HEK293T (cell line): ENCODE measurements at places on chromosomes 5 and 9.

- DNase-seq: no peak
Observed at GRCh38 chr5:174436750-174437149, 287.6 kb upstream of the MSX2 start.

DNA sequence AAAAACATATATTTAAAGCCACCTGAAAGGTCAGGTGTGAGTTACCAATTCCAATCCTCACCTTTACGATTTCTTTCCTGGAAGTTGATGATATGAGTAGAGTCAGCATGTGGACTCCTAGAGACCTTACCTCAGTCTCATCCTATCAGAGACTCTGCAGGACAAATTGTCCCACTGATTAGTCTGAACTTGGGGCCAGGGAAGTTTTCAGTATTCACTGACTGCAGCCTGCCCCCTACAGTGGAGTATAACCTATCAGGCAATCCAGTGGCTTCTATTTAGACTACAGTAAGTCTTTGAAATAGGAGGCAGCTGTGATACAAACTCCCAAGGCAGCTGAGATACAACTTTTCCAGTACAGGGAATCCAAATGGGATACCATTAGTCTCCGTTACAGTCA is 449.4 kb upstream of the CDH10 start:
- no peak for DNase-seq

GRCh38 chr5:164002214-164002613 is 496.8 kb downstream of the MAT2B start:
- DNase-seq: no peak

DNA sequence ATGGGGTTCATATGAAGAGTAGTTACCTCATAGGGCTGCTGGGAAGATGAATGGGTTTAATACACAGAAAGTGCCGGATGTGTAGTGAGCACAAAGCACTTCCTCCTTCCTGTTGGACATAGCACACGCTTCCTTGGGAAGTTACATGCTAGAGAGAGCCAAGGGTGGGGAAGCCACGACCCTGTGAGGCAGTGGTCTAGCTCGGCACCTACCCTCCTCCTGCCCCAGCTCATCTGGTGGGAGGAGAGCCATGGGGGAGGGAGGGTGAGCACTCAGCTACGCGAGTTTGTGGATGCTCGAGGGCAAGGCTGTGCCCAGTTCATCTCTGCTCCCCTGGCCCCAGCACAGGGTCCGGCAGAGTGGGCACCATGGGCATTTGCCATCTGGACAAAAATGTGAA is 43.6 kb upstream of the NEK6 start:
- no peak for DNase-seq

GRCh38 chr9:137478962-137479861 is 20.1 kb upstream of the NSMF start:
- DNase-seq: no peak

GRCh38 chr5:112143690-112144089 is 275.4 kb downstream of the EPB41L4A start:
- no peak for DNase-seq

DNA sequence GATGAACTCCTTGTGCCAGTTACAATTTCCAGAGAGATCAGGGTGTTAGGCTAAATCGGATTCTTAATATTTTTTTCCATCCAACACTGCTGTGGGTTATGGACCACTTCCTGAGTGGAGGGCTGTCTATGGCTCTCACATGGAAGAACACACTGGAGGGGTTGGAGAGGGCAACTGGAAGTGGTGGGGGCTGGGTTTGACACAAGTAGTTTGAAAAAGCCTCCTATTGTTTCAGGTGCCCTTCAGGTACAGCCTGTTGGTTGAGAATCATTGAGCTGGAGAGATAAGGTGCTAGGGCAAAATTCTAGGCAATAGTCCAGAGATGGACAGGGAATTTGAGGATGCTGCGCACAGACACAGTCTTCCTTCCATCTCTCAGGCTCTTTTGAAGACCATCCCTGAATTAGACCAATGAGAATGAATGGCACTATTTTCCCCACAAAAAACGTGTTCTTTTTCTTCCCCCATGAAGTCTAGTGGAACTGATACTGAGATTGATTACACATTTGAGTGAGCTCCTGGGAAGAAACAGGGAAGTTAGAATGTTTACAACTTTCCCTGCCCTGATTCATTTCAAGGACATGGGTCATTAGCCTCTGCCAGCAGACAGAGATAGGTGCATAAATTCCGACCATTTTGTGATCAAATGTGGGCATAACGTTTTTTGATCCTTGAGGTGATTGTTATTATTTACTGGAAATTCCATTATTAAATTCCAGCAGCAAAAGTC is 87.7 kb downstream of the ACER2 start:
- DNase-seq: no peak

DNA sequence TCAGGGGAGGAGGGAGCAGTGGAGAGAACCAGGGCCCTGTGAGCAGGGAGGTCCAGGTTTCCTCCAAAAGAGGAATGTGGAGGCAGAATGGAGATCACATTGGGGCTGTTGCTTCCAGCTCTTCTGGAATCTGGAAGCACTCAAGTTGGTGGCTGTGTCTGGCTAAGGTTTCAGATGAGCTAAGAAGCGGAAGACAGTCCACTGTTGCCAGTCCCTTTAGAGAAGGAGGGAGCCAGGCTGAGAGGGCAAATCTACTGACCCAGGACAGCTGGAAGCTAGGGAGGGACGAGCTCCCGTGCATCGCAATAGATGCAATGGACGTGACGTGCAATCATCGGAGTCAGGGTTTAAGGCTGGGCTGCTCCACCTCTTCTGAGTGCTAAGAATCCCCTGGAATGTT is 71.2 kb downstream of the TENT4A start:
- DNase-seq: no peak

DNA sequence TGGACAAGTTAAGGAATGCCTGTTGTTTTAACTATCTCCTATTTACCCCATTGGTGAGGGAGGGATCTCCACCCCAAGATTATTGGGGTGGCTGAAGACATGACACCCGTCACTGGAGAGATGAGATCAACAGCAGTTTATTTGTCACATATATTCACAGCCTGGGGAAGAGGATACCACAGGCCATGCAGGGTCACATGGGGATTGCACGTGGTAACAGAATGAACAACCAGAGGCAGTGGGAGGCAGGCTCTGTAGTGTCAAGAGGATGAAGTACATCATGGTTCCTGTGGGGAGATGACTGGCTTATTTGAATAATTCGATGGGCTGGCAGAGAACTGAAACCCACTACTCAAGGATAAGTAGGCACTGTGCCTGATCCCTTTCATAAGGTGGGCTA is 18.6 kb upstream of the SHISAL2B start:
- no peak for DNase-seq

- no peak for DNase-seq
Observed at GRCh38 chr5:14630671-14631070, 33.8 kb upstream of the OTULIN start.

GRCh38 chr5:172791286-172791685 is 20.3 kb upstream of the DUSP1 start:
- no peak for DNase-seq

DNA sequence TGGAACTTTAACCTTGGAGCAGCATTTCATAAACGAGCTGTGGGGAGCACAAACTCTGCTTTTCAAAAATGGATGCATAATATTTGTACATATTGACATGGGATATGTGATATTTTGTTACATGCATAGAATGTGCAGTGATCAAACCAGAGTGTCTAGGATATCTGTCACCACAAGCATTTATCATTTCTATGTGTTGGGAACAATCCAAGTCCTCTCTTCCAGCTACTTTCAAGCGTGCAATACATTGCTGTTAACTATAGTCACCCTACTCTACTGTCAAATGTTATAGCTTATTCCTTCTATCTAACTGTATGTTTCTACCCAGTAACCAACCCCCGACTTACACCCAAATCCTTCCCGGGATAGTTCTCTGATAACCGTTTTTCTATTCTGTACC is 15.0 kb upstream of the C5orf58 start:
- DNase-seq: no peak

- no peak for DNase-seq
Observed at GRCh38 chr9:126673689-126674364, 60.1 kb downstream of the LMX1B start.

DNA sequence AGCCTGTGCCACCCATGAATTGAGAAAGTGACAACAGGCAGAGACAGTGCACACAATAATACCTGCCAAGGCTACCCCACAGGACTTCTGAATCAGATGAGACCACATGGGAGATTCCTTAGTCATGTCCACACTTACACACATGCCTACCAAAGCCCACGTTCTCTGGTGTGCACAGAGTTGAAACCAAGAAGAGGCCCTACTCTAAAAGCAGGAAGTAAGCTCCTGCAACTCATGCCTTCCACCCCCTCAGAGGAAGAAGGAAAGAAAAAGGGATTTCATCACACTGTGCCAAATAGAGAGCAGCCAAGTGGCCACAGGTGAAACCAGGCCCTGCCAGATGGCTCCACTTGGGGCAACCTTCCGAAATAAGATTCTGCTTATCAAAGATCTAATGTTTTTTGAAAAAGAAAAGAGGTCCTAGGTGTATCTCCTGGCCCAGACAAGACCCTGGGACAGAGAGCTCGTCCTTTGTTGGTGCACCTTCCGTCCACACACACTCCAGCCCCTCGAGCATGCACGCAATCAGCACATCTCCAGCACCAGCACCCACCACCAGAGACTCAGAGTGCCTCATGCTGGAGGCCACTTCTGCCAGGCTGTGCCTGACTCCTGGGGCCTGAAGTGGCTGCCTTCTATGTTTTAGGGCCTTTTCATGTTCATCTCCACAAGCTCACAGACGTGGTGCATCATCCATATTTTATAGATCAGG is 114.6 kb upstream of the SPOCK1 start:
- no peak for DNase-seq

GRCh38 chr5:42811591-42812446 is at the start of gene SELENOP:
Gene SELENOP, minus strand, starts transcription at chr5:42811892. Its CDS starts 3,539 bp downstream, at chr5:42808353.
- DNase-seq: peak; percentile 35

DNA sequence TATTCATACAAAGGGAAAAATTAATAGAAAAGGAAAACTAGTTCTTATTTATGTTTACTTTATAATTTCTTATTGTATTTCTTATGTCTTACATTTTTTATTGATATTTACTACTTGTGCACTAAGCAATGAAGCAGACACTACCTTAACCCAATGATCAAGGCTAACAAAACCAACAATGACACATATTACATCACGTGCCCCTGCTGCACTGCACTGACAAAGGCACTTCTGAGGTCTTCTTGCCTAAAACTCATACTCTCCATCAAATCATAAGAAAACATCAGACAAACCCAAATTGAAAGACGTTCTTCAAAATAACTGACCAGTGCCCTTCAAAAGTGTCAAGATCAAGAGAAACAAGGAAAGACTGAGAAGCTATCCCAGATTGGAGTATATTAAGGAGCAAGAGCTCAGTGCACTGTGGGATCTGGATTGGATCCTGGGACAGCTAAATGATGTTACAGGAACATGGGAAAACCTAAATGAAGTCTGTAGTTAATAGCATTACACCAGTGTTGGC is 230.9 kb downstream of the AUH start:
- DNase-seq: no peak

DNA sequence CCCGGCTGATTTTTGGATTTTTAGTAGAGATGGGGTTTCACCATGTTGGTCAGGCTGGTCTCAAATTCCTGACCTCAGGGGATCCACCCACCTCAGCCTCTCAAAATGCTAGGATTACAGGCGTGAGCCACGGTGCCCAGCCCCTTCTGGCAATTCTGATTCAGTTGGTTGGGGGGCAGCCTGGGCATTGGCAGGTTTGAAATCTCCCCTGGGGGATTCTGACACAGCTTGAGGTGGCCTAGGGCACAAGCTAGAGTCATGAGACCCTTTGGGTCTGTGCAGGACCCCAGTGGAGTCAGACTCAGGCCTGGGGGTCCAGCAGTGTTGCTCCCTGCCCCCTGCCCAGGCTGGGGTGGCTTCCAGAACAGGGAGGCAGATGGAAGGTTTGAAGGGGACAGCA is 239.8 kb downstream of the PBX3 start:
- DNase-seq: no peak

GRCh38 chr5:72388646-72389045 is 68.5 kb downstream of the PTCD2 start:
- no peak for DNase-seq

DNA sequence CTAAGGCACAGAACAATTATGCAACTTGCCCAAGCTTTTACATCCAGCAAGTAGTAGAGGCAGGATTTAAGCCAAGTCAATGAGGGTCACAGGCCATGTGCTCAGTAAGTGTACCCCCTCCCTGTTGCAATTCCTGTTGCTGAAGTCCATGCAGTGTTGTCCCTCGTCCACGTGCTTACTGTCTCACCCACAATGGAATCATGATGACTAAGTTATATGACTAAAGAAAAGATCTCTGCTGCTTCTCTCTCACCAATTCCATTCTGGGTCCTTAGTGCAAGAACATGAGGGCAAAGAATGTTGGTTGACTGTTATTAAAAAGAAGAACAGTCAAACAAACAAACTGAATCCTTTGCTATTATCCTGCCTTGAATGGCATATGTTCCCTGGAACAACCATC is 233.6 kb upstream of the SLC24A2 start:
- no peak for DNase-seq

DNA sequence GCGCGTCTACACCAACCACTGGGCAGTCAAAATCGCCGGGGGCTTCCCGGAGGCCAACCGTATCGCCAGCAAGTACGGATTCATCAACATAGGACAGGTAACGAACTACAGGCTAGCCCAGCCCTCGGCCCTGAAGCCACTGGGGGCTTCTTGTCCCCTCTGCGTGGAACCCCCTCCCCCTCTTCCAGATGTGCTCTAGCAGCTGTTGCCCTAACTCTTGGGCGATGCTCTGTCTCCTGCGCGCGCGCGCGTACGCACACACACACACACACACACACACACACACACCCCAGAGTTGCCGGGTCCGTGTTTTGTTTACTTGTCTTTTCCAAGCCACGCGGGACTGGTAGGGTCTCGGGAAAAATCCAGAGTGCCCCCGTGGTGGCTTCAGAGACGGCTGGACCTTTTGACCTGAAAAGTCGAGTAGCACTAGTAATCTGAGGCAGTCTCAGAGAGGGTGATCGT is 836 bp downstream of the PCSK5 start:
- peak; percentile 13 for DNase-seq

DNA sequence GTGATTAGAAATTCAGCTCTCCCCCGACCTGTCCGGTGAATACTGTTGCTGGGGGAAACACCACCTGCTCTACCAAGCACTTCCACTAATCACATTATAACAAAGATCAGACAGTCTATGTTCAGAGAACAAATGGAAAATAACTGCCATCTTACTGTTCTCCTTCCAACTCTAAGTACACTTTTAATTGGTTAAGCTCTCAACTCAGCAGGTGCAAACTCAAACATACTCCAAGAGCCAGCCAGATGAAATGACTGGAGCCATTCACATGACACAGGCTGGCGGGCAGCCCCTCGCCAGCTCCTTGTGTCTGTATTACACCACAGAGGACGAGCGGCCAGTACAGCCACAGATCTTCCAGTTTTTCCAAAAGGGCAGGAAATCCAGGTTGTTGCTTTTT is 16.1 kb downstream of the LIFR start:
- no peak for DNase-seq

- DNase-seq: no peak
Observed at GRCh38 chr5:72093824-72094223, 13.5 kb upstream of the MAP1B start.
